ENCODE measurements at places on chromosomes 6 and 20.

GRCh38 chr6:56628105-56628504 is 14.6 kb downstream of the DST start:
- DNase-seq, result no peak

DNA sequence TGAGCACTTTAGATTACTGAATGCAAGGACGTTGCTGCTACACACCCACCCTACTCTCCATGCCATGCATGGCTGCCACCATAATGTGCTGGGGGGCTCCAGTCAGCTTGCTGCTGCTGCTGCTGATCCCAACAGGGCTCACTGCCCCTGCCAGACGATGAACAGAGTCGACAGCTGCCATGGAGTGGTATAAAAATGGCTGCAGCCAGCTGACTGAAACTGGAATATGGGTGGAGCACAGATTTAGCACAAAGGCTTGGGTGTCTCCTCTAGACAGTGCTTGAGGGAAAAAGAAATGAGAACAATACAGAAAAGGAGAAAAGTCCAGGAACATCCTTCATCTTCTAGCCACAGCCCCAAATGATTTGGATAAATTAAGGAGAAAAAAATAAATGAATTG is 150.7 kb downstream of the PDSS2 start:
- no peak for DNase-seq

DNA sequence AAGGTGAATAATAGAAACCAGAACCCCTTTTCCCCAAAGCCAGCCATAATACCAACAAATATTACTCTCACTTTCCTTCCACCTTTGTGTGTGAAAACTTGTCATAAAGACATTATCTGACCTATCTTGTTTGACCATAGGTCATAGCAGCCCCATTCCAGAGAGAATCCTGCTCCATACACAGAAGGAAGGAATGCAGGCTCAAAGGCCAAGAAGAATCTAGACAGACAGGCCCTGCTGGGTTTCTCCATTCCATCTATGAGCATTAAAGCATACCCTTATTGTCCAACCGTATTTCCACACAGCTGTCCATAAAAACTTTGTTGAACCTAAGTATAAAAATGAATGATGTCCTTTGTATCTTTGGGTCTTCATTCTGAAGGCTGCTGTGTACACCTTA is 40.7 kb upstream of the KCNK5 start:
- no peak for DNase-seq

GRCh38 chr6:53603386-53604116 is 58.6 kb upstream of the GCLC start:
- DNase-seq, result no peak

DNA sequence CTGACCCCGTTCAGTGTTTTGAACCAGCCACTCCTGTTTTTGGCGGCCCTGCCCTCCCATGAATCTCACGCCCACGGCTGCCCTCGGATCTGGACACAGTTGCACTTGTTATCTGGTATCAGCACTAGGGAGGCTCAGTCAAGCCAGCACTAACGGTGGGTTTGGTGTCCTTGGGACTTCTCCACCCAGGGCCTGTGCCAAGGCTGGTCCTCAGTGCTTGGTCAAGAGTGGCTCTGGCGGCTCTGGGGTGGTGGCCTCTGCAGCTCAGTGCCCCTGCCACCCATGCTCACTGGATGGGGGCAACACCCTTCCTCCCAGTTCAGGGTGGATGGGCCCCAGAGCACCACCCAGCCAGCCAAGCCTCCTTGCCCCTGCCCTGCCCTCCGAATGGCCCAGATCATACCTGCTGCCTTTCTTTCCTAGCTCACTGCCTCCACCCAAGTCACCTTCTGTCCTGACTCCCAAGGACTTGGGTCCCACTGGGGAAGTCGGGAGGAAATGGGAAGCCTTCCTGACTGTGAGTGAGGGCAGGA is 54.7 kb downstream of the SSR1 start:
- no peak for DNase-seq

- no peak for DNase-seq
Observed at GRCh38 chr20:31868853-31869672, 1.3 kb downstream of the DUSP15 start.

All from activated CD4-positive, alpha-beta T cell treated with anti-CD3 and anti-CD28 coated beads, Interleukin-2, amount 50 U/mL, for 4 hours (primary cell).